CD4-positive, alpha-beta T cell treated with Interleukin-17A for 4 hours (primary cell): ENCODE measurements at places on chromosomes 5 and 9.
A peak's percentile ranks its signal among the peaks of the same experiment; 100 is the strongest.

DNA sequence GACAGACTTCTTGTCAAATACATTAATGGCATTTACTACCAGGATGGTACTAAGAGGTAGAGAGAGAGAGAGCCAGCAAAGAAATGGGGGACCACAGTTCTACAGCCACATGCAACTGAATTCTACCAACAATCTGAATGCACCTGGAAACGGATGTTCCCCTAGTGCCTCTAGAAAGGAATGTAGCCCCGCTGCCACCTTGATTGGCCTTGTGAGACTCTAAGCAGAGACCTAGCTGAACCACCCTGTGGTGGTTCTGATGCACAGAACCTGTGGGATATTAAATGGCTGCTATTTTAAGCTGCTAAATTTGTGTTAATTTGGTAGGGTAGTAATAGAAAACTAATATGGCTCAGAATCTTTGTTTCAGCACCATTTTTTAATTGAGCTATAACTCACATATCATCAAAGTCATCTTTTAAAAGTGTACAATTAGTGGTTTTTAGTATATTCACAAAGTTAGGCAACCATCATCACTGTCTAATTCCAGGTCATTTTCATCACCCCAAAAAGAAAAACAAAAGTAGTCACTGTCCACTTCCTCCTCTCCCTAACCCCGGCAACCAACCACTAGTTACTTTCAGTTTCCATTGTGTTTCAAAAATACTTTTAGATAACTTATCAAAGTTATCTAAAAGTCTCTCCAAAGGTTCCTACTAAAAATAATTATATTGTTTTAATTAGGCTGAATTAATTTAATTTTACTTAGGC is 51.7 kb downstream of the CPLANE1 start:
- DNase-seq = peak; percentile 25

GRCh38 chr5:56269216-56269927 is 36.2 kb upstream of the ANKRD55 start:
- peak; percentile 23 for DNase-seq

DNA sequence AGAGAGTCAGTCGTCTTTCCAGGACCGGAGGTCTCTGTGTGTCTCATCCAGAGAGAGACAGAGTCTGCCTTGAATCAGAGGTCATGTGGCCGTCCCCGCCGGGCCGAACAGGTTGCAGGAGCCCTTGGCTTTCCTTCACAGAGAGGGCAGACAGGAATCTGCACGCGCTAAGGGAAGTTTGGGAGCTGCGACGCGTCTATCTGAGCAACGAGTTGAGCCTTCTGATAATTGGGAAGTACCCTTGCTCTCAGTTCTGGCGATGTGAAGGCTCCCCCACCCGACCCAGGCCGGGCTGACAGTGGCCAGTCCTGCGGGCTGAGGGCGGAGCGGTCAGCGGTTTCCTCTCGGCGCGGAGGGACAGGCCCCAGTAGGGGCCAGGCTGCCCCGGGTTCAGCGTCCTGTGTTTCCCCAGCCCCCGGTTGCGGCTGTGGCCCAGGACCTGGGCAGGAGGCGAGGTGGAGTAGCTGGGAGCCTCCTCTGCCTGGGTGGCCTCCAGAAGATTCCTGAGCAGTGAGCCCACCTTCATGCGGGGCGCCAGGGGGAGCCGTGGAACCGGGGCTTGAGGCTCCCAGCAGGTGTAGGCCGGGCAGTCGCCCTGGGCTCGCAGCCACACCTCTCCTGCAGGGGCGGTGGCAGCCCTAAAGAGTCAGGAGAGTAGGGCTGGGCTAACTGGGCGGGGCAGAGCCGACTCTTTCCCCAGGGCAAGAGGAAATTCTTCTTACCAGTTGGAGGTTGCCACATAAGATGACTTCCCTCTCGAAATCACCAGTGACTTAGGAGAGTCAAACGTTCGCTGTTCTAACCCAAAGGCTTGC is 13.9 kb downstream of the NR2F1 start:
- no peak for DNase-seq

- no peak for DNase-seq
Measured at GRCh38 chr9:2469681-2470221, 151.8 kb upstream of the VLDLR start.

DNA sequence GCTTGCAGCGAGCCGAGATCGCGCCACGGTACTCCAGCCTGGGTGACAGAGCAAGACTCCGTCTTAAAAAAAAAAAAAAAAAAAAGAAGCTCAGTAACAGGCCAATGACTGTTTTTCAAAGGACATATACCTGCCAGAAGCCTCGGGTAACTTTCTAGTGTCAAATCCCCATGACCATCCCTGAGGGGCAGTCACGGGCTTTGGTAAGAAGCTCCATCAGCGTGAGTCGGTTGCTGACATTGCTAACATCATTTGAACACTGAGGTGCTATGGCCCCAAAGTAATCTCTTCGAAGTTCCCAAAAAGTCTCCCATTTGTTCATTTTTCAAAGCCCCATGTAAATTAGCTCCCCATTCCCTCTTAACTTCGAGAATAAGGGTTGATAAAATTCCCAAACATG is 11.6 kb downstream of the NAIP start:
- DNase-seq = no peak

- no peak for DNase-seq
Measured at GRCh38 chr5:133731951-133732350, 119.6 kb upstream of the FSTL4 start.

DNA sequence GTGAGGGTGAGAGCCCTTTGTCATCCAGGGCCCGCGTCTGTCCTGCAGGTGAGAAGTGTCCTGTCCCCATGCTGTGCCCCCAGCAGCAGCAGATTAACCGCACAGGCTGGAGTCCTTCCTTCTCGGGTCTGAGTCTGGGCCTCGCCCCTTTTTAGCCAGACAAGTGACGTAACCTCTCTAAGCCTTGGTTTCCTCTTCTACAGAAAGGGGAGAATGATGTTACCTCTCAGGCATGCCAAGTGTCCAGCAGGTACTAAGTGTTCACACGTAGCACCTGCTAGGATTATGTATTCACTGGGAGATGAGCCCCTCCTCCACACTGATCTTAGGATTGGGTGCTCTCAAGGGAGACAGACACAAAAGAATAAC is 6.9 kb downstream of the NEURL1B start:
- DNase-seq = no peak

- no peak for DNase-seq
Measured at GRCh38 chr9:72726947-72727346, 205.5 kb downstream of the TMC1 start.

GRCh38 chr5:27241564-27242257 is 203.3 kb upstream of the CDH9 start:
- DNase-seq = no peak

GRCh38 chr5:62631909-62632580 is 53.4 kb downstream of the LRRC70 start:
- no peak for DNase-seq

GRCh38 chr5:127064253-127064840 is 9.0 kb downstream of the C5orf63 start:
- DNase-seq = no peak

GRCh38 chr9:124840300-124840833 is 12.9 kb upstream of the WDR38 start:
- DNase-seq = no peak

GRCh38 chr5:71977311-71977710 is 130.0 kb upstream of the MAP1B start:
- no peak for DNase-seq
